ENCODE measurements at places on chromosomes 1 and 21. TPM values are rescaled to one million over a fixed set of nuclear protein-coding genes. Genes with fewer than 3 reads are reported as not detected.

The RHOU gene
- total RNA-seq, result 0.24 TPM

The VSIG8 gene
- total RNA-seq, result 0.20 TPM

The CCT3 gene
- 455 TPM for total RNA-seq

The CD1B gene
- not detected for total RNA-seq

The DPH2 gene
- 25.5 TPM for total RNA-seq

The TRIM46 gene
- total RNA-seq, result 2.3 TPM

The GPR153 gene
- 11.8 TPM for total RNA-seq

The ZYG11A gene
- total RNA-seq, result 0.78 TPM

The ACBD3 gene
- 37.2 TPM for total RNA-seq

The OPRD1 gene
- total RNA-seq, result 0.96 TPM

The IVL gene
- not detected for total RNA-seq

The HMCN1 gene
- total RNA-seq, result 4.9 TPM

The PIK3CD gene
- 16.1 TPM for total RNA-seq

The AIRE gene
- total RNA-seq, result 0.10 TPM

The GCSAML gene
- 0.12 TPM for total RNA-seq

The KPRP gene
- not detected for total RNA-seq

The RAP1GAP gene
- total RNA-seq, result 0.96 TPM

The SEMA6C gene
- total RNA-seq, result 0.48 TPM

The SRRM1 gene
- 31.9 TPM for total RNA-seq

The SLC35F3 gene
- total RNA-seq, result 4.9 TPM
